Stimulated activated naive CD4-positive, alpha-beta T cell treated with Interleukin-2 at 50 U/mL for 16 hours (primary cell): ENCODE measurements at places on chromosomes 3 and 15.

GRCh38 chr3:50807266-50807665 is 132.5 kb downstream of the DOCK3 start:
- DNase-seq, result no peak

DNA sequence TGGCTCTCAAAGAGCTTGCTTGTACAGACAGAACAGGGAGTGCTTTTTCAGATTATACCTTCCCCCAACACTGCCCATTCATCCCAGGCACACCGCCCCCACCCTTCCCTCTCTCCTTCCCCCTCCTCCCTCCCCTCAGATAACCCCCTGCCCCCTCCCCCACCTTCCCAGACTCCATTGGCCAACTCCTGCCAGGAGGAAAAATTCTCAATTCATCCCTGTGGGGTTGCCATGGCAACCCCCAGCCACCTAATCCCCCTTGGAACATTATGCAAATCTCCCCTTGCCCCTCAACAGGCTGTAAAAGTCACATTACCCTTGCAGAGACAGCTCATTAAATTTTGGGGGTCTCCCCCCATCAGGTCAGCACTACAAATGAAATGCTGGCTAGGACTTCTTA is 14.3 kb downstream of the TLE3 start:
- DNase-seq, result no peak

- DNase-seq, result no peak
Observed at GRCh38 chr3:189338366-189338765, 166.6 kb downstream of the TPRG1 start.

DNA sequence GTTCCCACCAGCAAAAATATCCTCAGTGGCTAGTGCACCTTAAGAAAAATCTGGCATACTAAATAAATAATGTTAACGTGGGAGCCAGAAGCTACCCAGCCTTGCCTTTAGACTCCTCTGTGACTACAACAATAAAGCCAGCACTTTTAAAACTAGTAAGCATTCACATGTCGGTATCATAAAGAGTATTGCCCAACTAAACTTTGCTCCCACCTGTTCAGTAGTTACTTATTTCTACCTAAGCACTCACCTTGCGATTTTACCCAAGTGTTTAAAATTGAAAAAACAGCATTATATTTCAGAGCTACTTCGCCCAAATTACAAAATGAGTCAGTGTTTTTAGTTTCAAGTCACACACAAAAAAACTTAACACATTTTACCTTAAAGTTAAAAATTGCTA is 12.8 kb downstream of the ALDH1L1 start:
- DNase-seq, result no peak

DNA sequence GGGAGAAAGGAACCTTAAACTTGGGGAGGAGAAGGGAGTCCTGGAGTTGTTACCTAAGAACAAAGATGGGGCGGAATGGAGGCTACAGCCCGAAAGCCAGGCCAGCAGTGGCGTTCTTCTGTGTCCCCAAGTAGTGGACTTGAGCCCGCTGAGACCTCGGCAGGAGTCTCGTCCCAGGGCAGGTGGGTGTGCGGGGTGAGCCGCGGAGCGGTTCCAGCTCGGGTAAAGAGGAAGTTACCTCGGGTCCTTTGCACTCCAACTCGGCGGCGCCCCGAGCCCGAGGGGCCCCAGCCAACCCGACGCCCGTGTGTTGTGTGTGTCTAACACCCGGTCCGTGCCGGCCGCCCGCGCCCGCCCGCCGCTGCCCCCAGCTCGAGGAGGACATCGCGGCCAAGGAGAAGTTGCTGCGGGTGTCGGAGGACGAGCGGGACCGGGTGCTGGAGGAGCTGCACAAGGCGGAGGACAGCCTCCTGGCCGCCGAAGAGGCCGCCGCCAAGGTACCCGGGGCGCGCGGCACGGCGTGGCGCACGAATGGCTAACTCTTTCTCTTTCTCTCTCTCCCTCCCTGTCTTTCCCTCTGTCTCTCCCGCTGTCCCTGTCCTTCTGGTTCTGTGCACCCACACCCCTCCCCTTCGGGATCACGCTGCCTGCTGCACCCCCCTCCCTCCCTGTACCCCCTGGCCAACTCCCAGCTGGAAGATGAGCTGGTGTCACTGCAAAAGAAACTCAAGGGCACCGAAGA is 959 bp downstream of the TPM1 start:
- no peak for DNase-seq
